ENCODE measurements at places on chromosomes 7 and 10.

DNA sequence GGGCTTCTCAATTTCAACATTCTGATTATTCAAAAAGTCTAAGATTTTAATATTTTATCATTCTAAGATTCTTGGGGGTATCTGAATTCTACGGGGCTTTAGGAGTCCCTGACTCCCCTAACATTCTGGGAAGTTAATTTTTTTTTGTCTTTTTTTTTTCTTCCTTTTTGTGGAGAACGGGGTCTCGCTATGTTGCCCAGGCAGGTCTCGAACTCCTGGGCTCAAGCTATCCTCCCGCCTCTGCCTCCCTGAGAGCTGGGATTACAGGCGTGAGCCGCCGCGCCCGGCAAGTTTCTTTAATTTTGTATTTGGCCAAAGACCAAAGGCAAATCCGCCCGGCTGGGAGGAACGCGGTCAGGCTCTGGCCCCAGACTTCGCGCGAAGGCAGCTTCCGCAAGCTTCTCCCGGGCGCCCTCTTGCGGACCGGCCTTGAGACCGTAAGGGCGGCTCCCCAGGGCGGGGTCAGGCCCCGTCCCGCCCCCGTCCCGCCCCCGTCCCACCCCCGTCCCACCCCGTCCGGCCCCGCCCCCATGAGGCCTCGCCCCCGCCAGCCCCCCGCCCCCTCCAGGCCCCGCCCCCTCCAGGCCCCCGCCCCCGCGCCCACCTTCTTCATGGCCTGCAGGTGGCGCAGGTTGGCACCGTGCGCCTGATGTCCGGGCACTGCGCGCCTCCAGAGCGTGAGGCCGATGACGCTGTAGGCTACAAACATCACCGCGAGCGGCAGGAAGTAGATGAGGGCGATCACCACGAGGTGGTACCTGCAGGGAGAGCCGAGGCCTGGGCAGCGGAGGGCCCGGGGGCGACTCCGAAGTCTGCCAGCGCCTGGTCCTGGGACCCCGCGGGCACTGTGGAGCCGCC is 8.2 kb downstream of the TACR2 start:
- peak; percentile 94 for DNase-seq

DNA sequence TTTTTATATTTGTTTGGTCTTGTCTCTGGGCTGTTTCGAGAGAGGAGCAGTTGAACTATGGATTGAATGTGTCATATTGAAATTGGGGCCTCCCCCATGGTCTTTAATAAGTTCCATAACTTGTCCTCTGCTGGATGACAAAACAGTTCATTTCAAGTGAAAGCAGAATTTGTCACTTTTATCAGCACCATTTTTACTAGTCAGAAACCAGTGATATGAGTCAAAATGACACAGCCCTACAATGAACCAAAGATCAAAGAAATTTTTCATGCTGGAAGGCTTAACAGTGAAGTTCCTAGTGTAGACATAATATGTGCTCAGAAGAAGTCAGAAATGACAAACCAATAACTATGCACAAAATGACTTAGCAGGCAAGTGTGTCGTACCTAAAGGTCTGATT is 133.6 kb upstream of the VWC2 start:
- DNase-seq = no peak

DNA sequence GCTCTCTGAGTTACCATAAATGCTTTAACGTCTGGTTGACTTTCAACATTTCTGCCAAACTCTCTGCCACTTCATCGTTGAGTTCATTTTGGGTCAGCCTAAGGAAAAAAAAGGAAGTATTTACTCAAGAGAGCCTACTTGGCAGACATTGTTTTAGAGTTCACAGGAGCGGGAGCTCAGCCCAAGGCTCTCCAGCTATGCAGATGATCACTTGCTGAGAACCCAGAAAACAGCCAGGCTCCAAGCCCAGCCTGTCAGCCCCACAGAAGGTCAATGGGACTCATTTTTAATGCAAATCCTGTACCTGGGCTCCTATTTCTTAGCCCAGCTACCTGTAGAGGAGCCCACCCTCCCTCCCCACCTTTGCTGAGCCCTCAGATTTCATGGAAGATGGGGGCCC is 45.5 kb downstream of the NOD1 start:
- DNase-seq = no peak

DNA sequence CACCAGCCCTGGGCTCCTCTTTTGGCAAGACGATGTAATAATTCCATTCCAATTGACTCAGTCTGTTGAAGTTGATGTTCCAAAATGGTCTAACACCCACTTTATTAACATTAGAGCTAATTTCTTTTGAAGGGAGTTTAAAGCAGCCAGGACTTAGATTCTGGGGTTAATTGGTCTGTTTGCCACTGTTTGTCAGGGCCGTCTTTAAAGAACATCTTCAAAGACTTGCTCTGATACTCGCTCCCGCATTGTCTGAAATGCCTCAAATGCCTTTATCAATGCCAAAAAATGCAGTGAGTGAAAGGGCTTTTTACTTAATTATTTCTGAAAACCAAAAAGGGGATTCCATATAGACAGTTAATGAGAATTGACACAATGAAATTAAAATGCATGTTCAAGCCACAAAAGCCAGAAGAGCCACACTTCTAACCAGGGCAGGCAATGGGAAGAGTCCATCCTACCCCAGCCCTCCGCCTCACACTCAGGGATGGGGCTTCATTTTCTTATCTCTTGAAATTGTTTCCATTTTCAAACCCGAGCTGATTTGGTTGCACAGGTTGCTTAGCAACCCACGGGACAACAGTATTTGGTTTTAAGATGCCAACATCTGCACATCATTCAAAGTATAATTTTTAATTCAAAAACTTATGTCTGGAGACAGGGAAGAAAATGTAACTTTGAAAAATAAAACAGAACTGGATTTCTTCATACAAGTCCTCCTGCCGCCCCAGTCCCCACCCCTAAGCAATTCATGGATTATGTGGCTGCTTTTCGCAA is 163.0 kb downstream of the FGFR2 start:
- no peak for DNase-seq

GRCh38 chr10:125156196-125156595 is 4.2 kb downstream of the CTBP2 start:
- no peak for DNase-seq

DNA sequence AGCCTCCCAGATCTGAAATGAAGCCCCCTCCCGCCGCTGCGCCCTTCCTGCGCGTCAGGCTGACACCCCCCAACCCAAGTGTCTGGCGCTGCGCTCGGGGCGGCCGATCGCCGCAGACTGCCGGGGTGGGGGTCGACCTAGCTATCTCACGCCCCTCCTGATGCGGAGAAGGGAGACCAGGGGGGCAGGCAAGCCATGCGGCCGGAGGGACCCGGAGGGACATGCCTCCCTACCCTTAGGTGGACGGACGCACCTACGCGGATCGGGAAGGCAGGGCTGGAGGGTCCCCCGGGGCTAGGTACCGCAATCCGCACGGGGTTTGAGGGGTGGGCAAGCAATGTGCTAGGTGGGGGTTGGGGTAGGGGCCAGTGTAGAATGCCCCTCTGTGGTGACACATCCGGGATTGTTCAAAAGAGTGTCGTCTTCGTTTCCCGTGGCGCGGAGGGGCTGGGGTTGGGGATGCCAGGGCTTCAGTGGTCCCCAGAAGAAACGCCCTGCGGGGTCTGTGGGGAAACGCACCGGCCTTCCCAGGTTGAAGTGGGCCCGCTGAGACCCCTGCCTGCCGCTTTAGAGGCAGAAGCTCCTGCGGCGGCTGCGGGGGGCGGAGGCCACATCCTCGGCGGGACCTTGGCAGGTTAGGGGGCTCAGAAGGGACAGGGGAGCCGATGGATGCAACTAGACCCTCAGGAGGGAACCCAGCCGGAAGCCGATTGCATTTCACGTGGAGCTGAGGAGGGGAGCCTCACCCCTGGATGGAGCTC is 913 bp downstream of the ADCYAP1R1 start:
- no peak for DNase-seq

GRCh38 chr10:91800756-91801155 is 2.5 kb downstream of the TNKS2 start:
- no peak for DNase-seq

DNA sequence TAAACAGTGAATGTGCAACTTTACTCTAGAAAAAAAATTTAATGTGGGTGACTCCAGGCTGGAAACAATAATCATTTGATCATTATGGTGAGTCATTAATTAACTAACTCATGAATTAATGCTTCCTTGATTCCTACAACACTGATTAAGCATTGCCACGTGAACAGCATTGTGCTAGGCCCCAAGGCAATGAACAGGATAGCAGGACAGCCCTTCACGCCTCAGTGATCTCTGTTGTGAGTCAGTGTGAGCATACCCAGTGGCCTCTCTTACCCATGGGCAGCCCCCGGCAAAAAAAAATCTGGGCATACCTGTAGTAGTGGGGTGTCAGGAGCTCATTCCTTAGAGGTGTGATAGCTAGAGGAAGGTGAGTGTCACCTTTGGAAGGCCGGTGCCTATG is 76.0 kb downstream of the DENND2A start:
- peak; percentile 47 for DNase-seq

- no peak for DNase-seq
These were observed 48.5 kb downstream of the ANLN start for GRCh38 chr7:36438211-36438610.

- DNase-seq = no peak
These were observed 4.2 kb downstream of the MKX start for GRCh38 chr10:27741173-27742091.

GRCh38 chr10:89122433-89123051 is 84.6 kb downstream of the CH25H start:
- DNase-seq = no peak

- peak; percentile 16 for DNase-seq
These were observed 746 bp upstream of the MRPS16 start for GRCh38 chr10:73253225-73253555.

DNA sequence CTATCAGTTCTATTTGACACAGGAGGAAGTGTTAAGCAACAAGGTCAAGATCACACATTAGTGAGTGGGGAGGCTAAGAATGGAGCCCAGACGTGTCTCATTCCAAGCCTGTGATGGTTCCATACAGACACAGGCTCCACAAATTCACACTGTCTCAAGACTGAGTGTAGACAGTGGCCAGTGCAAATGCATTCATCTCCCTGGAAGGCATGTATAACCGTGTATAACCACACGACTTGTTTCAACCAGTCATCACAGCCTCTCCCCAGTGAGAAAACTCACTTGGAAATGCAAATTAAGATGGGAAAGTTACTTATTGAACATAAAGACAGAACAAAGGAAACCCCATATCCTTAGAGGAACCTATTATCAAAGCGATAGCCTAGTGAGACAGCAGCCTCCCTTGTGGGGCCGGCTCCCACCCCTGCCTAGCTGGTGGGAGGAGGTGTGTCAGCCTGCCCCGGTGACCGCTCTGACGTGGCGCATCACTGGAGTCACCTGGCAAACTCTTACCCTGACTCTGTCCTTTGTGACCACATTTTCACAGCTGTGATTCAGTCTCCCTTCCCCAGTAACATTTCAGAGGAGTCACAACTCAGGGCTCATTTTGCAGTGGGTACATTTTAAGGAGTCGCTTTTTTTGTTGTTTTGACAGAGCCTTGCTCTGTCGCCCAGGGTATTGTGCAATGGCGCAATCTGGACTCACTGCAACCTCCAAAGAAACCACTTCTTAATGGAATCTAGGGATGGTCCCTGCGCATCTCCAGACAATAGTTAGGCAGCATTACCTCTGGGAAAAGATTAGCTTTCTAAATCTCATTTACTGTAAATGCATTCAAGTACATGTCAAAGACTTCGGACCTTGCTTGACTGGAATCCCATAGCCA is 126.6 kb upstream of the PARD3 start:
- no peak for DNase-seq

DNA sequence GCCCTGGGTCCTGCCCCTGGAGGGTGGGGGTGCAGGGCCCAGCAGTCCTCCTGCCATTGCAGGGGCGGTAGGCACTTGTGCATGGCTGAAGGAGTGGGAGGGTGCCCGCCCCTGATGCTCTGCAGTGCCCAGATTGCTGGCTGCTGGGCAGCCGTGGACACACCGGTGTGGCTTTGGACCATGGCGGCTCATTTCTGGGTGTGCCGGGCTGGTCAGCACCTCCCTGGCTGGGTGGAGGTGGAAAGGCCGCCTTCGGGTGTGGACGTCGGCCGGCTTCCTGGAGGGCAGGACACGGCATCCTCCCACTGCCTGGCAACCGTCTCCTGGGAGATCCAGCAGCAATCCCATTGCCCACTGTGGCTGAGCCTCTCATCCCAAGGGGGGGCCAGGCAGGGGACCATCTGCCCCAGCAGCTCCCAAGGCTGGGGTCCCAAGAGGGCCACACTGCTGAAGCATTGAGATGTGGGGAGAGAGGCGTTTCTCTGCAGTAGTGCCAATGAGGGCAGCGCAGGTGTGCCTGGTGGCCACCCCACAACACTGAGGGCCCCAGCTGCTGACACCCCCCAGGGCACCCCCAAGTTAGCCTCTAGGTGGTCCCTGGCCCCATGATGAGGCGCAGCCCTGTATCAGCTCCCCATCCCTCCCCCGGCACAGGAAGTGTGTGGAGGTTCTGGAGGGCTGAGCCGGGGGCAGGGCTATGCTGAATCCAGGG is 12.9 kb downstream of the TTYH3 start:
- DNase-seq = no peak

GRCh38 chr7:123208793-123209192 is 9.0 kb upstream of the SLC13A1 start:
- peak; percentile 43 for DNase-seq

GRCh38 chr10:22837351-22837750 is 90.5 kb upstream of the ARMC3 start:
- DNase-seq = no peak

GRCh38 chr10:44979281-44980191 is 927 bp upstream of the DEPP1 start:
- peak; percentile 67 for DNase-seq

DNA sequence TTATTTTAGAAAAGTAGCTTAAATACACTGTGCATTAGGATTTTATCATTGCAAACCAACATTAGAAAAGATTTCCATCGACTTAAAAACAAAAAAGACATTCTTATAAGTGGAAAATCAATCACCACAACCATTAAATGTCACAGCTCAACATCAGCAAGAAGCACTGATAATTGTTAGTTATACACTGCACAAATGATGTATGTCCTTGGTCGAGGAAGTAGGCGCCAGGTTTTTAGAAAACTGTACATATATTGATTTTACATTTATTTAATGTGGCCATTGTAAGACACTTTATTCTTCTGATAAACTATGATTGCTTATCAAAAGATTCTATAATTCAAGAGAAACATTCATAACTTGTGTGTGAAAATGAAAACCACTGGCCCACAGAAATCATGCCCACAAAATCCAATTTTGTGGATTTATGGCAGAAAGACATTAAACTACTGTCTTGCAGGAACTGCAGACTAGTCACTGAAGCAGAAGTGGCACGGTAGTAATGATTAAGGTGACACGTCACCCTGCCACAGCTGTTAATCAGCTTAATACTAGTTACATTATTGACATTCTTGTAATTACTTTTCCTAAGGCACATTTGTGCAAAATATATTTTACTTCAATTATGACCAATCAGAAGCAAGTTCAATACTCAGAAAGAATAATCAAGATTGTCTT is 79.4 kb downstream of the VPS41 start:
- peak; percentile 10 for DNase-seq

GRCh38 chr7:6442114-6442513 is 5.6 kb downstream of the DAGLB start:
- DNase-seq = no peak

Data from NCI-H69 (cell line).